ENCODE measurements at places on chromosomes 6 and 20.

DNA sequence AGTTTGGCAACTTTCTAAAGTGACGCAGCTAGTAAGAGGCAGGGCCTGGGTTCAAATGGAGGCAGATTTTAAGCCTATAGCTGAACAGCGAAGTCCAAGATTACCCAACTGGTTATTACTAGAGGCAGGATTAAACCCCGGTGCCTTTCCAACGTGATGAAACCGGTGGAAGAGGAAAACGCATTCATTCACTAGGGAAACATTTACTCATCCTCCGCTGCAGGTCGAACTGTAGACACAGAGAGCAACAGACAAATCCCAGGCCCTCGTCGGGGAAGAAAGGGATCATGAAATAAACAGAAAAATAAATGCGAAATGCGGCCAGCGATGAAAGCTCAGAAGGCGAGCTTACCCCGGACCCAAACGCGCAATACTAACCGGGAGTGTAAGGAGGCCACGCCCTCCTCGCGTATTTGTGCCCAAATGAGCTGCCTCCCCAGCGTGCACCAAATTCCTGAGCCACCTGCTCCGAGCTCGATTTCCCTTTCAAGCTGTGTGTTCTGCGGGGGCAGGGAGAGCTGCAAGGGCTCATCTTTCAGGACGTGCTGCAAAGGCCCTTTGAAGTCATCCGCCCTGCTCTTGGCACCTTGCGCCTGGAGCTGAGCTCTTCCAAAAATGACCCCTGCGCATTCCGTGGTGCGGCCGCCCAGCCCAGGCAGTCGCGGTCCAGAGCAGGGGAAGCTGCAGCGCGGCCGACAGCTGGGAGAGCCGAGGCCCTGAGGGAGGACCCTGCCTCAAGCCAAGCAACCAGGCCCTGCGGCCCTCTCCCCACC is 46.9 kb downstream of the PDYN start:
- no peak for DNase-seq

GRCh38 chr20:49851231-49851705 is 38.6 kb downstream of the SLC9A8 start:
- no peak for DNase-seq

GRCh38 chr20:31605031-31605901 is at the start of gene ID1:
TSS of gene ID1 (plus strand) at chr20:31605289. CDS start at chr20:31605388, 99 bp downstream.
- peak; percentile 96 for DNase-seq

DNA sequence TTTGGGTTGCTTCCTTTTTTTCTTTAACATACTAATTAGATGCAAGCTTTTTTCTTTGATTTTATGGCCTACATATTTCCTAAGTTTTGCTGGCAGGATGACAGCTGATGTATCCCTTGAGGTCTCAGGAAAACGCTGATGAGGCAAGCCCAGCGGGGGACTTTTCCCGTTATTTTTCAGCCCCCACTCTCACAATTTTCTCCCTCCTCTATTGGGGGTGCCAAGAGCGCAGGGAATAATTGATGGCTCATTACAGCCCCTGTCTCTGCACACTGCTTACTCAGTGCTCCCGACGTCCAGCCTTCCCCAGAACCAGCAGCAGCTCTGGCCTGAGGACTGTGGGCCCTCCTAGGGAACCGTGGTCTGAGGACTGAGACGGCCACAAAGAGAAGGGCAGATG is 38.6 kb upstream of the VSTM2L start:
- no peak for DNase-seq

GRCh38 chr6:20906945-20907344 is 372.7 kb downstream of the CDKAL1 start:
- no peak for DNase-seq

DNA sequence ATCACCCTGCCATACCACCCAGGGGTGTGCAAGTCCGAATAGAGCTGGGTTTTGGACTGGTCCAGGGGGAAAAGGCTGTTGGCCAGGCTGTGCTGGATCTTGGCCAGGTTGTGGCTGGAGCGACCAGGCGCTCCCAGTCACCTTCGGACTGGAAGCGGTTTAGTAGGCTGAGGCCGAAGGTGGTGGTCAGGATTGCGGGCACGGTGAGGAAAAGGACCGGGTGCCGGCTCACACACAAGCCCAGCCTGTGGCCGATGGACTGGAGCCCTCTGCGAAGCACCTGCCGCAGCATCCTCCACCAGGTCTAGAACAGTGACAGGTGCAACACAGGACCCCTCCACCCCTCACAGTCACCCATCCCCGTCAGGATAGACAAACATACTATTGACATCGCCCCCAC is 590.6 kb upstream of the PTCHD4 start:
- DNase-seq, result no peak

DNA sequence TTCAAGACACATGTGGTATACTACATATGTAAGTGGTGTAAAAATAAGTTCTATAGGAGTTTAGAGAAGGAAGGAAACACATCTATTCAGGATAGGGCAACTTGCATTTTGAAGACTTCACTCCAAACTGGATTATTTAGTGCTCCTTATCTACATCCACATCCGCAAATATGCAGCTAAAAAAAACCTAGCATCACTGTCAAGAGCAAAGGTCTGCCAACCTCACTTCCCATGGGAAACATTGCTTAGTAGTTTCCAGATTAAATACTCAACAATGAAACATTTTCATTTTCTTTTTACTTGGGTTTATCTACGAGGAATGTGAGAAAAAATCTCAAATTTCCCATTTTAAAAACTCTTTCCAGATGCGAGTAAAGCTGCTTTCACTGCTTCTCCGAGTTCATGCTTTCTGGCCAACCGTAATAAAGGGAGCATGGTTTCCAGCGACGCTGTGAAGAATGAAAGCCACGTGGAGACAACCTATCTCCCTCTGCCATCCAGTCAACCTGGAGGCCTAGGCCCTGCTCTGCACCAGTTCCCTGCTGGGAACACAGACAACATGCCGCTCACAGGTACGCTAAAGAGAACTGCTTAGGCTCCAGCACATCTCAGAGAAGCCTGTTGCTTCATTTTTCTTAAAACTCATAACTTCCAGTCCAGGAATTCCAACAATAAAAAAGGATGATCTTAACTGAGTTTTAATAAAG is 48.2 kb downstream of the RFX6 start:
- DNase-seq, result no peak

DNA sequence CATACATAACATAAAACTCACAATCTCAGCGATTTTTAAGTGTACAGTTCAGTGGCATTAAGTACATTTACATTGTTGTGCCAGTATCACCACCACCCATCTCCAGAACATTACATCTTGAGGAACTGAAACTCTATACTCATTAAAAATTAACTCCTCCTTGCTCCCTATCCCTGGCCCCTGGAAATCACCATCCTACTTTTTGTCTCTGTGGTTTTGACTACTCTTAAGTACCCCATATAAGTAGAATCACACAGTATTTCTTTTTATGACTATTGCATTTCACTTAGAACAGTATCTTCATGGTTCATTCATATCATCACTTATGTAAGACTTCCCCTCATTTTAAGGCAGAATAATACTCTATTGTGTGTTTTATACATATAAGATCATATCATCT is 1108.1 kb downstream of the GRIK2 start:
- no peak for DNase-seq

DNA sequence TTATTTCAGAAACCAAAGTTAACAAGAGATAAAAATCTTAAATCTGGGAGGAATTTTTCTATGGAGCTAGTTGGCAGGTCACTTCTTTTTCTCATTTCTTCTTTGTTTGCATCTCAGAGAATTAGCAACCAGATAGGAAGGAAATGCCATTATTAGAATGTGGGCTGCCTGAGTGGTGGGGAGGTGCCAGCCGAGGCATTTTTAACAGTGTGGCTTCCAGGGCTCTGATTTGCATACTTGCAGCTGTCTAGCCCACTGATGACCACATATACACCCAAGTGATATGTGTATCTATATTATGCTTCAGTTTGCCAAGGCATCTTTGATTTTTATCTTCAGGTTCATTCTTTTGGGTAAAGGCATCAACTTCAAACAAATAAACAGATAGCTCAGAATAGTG is 206.7 kb downstream of the CLIC5 start:
- DNase-seq, result no peak

DNA sequence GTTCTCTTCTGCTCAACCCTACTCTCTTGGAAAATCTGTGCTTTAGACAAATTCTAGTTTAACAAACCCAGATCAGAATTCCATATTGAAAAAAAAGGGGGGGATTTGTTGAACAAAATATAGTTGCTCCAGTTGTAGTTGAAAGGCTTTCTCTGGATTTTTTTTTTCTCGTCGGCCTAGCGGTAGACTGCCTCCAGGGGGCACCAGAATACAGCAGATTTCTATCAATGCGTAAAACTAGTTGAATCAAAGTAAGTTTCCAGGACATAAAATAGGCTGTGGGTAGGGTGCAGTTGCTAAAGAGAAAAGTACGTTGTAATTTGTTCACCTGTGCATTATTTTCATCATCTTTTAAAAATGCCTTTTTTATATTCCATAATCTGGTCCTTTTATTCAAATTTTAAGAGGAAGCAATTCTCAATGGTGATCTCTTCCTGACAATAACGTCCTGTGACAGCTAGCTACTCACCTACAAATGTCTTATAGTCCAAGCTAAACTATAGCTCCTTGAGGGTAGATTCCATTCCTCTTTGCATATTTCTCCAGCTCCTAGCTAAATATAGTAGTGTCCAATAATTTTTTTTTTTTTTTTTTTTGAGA is 105.4 kb downstream of the PERP start:
- DNase-seq, result no peak

DNA sequence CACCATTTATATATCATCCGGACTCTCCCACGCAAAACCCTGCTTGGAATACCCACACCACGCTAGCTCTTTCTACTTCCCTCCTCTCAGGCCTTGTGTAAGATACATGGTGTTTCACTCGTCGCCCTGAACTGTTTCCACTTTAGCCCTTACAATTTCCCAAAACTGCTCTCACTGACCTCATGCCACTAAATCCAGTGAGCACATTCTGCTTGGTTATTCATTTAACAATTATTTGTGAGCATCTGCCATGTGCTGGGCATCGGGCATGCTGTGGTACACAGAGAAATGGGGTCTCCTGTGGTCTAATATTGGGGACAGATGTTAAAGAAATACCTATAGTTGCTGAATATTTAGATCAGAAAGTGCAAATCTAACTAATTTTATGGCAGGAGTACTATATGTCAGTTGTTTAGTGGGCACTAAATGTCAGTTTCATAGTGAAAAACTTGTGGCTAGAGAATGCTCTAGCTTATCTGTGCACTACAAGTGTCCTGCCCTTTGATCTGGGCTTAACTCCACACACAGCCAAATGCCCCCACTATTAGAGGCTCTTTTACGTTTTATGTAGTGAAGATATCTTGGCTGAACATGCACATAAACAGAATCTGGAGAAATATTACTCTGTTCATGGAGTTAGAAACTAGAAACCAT is 41.0 kb downstream of the PLEKHG1 start:
- DNase-seq, result no peak

DNA sequence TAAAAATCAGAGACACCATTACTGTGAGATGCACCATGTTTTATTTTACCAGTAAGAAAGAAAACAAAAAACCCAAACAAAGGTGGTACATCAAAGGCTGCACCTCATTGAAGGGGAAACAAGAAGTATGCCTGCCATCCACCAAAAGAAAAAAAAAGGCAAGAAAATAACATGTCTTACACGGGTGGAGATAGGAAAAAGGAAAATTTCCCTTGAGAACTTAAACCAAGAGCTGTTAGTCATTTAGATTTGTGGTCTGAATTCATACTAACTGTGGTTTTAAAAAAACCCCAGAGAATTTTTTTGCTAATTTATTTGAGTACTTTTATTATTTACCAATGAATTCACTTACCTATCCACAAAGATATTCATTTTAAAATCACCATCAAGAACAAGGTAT is 144.0 kb downstream of the LRRC1 start:
- DNase-seq, result no peak

GRCh38 chr20:17518339-17519052 is 12.7 kb downstream of the BFSP1 start:
- DNase-seq, result no peak

DNA sequence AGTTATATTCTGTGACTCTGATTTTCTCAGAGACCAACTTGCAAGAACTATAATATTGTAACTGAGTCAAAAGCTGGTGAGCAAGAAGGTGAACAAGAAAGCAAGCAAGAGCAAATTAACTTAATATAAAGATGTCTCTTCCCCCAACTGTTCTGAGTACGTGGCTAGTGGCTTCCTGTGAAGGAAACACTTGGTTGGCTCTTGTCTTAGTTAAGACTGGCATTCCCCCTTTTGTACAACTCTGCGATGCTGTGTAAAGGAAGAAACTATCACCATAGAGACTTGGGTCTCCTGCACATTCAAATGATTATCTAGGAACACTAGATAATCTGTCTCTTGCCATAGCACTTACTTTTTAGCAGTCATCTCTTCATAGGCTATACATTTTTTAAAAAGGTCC is 47.3 kb upstream of the TNFAIP3 start:
- DNase-seq, result no peak

DNA sequence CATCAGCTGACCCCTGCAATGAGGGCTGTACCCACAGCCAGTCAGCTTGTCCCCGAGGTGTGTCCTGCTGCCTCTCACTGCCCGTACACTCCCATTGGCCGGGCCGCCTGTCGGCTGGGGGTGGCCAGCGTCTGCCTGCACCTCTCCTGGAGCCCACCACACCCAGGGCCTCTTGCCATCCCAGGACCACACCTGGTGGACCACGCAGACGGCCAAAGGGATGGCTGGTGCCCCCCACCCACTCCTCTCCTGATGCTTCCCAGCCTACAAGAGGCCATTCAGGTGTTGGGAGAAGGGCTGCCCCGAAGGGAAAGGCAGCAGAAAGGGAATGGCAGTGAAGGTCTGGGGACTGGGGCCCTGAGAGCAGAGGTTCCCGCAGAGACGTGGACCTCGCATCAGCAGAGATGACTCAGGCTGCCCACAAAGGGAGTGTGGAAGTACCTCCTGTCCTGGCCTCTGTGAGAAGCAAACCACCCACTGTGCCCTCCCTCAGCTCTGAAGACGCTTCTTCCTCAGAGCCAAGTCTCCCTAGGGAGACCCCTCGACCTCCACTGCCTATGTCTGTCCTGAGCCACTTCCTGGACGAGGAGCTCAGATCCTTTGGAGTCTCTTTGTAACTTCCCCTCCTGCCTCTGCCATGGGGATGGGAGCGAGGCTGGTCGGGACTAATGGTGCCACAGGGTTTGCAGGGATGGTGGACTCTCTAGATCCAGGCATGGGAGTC is 60.9 kb downstream of the PYGB start:
- DNase-seq, result no peak

DNA sequence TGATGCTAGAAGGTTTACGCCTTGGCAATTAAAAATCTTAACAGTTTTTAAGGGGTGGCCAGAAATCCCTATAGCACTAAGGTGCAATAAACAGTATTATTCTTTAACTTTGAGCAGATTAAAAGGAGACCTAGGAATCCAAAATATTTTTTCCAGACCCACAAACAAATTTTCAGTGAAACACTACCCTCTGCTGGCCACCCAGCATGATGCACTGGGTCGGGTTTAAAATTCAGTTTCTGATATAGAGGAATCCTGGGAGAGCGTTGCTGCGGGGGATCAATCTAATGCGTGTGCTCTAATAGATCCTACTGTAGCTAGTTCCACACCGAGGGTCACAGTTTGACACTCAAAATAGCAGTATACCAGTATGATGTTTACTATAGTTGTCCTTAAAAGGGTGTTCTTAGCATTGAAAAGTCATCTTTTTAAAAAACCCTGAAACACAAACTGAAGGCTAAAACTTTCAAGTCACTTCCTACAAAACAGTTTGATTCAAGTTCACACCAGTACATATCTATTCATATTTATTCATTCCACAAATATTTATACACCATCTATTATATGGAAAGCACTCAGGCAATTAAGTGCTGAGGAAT is 10.2 kb downstream of the UBE3D start:
- no peak for DNase-seq
